Activated CD4-positive, alpha-beta T cell treated with anti-CD3 and anti-CD28 coated beads, Interleukin-2, Interleukin-4, amounts not matched to agents 100 ng/mL and 50 ng/mL, durations not matched to agents 16 hours and 8 hours (primary cell): ENCODE measurements at places on chromosomes 7 and 10.
A peak's percentile ranks its signal among the peaks of the same experiment; 100 is the strongest.

DNA sequence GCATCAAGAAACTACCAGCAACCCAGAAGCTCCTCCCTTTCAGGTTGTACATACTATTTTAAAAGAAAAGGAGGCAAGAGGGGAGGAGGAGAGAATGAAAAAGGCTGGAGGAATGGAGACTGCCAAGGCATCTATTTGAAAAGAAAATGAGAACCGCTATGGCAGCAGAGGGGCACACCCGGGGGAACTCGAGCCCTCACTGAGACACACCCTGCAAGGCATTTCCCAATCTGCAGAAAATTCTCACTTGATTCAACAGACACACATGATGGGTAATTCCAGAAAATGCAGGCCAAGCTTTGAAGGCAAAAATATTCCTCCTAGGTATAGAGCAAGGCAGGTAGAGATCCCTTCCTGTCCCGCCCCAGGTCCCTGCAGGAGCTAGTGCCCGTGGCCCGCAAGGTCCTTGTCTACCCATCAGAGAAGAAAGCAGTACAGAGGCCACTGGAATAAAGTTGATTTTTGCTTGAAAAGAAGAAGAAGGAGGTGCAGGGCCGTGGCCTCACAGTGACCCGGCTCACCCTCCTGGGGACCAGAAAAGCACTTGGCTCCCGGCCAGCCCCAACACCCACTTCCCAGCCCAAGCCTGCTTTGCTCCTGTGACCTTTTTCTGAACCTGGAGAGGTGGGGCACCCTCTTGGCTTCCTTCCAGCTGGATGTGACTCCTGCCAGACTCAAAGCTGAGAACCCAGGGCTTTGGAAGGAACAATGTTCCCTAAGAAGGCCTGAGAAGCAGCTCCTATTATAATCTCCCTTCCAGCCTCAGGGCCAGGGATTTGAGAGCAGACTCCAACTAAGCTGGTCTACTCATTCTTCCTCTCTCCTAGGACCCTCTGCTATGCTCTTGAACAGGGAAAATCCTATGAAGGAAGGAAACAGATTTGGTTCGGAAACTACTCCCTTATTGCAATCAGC, 6.2 kb upstream of the PIK3CG start:
- DNase-seq = no peak

DNA sequence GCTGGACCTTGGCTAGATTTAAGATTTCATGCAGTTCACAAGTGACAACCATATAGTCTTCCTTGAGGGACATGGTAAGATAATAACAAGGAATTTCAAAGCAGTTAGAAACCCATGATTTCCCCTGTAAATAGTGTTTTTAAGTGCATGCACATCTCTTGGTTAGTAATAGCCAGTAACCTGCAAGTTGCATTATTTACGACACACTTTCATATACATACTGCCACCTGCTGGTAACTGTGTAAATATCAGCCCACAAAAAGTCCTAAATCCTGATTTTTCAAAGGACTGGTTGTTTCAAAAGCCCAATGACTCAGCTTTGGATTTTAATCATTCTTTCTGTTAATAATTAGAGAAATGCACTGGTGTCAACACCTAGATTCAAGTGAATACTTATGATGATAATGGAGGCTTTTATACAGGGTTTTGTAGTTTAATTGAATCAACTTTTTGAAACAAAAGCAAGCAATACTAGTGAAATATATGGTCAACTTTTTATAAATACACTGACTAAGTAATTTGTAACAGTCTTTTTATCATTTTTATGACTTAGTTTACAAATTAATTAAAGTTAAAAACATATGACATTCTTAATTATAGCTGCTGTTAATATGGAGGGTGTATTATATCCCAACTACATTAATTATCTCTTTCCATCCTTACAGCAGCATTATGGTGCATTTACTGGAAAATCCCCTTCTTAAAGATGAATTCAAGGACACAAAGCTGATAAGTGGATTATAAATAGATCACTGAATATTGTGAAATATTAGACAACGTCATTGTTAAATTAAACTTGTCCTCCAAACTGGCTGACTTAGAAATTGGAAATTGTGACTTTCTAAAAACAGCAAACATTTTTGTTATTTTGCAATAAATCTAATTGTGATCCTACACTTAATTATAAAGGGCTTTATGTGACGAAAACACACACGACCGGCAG, 367.7 kb upstream of the SEMA3D start:
- DNase-seq = peak; percentile 53

GRCh38 chr7:416761-417624, 102.7 kb downstream of the PDGFA start:
- DNase-seq = no peak

DNA sequence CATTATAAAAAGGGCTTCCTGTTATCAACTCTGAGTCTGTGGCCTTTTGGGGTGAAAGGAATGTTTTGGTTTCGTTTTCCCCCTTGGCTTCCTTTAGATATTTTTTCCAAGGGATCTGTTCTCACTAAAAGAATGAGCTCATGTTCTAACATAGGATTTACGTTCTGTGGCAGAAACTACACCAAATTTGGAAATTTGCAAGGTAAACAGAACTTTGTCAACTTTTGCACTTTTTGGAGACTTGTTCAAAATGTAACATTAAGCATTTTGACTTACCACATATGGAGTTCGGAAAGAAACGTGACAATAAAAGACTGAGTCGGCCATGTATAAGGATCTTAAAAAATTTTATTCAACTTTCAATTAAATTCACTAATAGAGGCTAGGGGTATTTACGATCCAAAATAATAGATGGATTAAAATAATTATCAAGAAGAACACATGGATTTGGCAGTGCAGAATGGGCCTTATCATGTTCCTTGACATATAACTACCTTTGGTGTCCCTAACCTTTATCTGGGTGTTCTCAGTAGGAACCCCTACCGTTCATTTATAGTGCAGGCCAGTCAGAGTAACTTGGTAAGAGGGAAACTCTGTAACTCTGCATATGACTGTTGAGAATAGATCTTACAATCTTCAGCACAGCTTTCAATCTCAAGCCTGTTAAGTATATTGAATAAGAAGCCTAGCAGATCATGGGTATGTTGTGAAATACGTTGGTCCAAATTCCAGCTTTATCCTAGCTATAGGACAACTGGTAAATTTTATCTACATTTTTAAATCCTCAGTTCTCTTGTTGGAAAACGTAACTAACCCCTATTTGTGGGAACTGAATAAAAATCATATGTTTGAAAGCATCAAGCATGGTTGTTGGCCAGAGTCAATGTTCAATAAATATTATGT, 11.8 kb downstream of the CPED1 start:
- no peak for DNase-seq

DNA sequence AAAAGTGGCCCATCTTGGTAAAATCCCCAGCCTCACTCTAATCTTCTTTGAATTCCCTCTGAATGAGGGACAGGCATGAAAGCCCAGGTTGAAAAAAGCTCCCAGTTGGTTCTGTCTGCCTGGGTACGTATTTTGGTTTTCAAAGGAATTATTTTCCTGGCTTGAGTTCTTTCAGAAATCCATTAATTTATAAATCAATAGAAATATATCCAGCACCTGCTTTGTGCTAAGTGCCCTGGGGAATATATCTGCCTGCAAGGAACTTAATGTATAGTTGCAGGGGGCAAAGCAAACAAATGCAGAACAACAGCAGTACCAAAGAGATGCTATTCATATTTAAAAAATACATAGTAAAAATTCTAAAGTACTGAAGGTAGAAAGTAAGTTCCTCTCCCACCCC, 362.7 kb downstream of the REEP3 start:
- DNase-seq = no peak

DNA sequence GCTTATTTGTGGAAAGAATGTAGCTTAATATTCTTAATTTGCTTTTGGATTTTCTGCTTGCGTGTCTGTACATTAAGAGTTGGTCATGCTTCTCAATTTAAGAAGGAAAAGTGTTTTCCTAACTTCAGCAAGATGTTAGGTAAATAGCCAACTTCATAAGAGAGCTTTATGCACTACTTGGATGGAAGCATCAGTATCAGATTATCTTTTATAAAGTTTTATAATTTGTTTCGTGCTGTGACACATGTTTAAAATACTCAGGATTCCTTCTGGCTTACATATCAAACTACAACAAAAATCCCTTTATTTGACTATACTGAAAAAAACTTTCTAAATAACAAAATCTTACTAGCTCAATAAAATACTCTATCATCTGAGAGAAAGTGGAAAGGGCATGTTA, 34.8 kb upstream of the AGR2 start:
- DNase-seq = no peak

DNA sequence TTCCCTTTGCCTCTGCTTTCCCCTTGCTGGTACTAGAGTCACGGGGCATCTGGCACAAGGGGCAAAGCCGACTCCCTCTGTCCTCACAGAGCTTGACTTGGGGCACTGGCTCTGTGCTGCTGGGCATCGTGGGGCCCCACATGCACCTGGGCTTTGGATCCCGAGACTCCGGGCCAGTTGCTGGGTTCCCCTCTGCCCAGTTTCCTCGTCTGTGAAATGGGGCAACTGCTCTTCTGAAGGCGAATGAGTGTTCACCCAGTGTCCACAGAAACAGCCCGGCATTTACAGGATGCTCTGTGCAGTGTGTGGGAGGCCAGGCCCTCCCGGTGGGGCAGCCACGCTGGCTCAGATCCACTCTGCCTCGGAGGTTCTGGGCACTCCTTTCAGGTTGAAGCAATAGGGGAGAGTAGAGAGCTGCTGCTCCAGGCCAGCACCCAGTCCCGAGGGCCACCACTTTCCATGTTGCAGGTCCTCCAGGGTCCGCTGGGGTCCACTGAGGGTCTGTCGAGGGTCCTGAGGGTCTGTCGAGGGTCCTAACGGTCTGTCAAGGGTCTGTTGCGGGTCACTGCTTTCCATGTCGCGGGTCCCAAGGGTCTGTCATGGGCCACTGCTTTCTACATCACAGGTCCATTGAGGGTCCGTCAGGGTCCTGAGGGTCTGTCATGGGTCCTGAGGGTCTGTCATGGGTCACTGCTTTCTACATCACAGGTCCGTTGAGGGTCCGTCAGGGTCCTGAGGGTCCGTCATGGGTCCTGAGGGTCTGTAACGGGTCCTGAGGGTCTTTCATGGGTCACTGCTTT, 103.6 kb downstream of the VIPR2 start:
- DNase-seq = no peak

GRCh38 chr7:90326500-90326899, 5.4 kb upstream of the FAM237B start:
- DNase-seq = no peak

GRCh38 chr10:77664008-77664407, 26.4 kb upstream of the KCNMA1 start:
- no peak for DNase-seq

DNA sequence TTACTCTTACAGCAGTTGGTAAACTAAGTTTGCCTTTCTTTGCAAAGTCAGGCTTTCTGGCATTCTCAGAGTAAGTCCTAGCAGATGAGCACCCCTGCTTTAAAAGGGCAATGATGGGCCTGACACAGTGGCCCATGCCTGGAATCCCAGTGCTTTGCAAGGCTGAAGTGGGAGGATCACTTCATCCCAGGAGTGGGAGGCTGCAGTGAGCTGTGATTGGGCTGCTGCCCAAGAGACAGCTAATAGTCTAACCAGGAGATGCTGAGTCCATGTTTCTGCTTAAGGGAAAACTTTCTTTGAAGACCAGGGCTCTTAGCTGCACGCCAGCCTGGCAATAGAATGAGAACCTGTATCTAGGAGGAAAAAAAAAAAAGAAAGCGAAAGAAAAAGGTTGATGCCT, 100.2 kb upstream of the MPP7 start:
- DNase-seq = no peak

- DNase-seq = no peak
Observed at GRCh38 chr7:43660141-43660540, 69.2 kb downstream of the COA1 start.

GRCh38 chr7:85392326-85392725, 205.5 kb upstream of the SEMA3D start:
- no peak for DNase-seq

DNA sequence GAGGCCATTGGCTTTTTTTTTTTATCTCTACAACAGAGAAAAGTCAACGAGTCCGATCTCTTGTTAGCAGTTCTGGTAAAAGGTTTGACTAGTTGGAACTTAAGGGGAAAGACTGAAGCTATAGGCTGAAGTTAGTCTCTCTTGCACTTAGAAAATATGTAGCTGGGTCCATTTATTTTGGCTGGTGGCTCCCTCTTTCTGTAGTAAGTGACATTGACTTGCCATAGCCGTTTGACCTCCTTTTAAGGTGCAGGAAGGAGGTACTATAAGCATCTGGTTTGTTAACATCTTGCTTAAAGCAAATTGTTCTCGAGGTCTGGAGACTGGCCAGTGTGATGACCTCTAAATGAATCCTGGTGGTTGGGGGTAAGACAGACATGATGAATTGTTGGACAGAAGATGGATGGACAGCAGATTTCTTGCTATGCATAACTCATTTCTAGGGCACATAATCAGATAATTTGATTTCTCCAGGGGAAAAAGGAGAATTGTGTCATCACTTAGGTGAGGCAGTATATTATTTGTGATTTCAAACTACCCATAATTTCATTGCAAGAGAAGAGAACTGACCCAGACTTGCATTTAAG, 356.3 kb upstream of the GALNT17 start:
- DNase-seq = peak; percentile 21

DNA sequence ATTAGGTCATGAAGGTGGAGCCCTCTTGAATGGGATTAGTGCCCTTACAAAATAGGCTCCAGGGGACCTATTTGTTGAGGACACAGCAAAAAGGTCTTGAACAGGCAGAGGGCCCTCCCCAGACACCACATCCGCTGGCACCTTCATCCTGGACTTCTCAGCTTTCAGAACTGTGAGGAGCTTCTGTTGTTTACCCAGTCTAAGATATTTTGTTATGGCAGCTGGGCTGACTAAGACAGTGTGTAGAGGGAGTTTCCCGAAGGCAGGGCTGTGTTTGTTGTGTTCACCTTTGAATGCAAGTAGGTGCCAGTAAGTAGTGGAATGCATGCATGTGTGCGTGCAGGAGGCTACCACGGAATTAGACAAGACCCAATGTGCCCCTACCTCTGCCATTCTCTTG, 106.7 kb downstream of the PTPRE start:
- no peak for DNase-seq

DNA sequence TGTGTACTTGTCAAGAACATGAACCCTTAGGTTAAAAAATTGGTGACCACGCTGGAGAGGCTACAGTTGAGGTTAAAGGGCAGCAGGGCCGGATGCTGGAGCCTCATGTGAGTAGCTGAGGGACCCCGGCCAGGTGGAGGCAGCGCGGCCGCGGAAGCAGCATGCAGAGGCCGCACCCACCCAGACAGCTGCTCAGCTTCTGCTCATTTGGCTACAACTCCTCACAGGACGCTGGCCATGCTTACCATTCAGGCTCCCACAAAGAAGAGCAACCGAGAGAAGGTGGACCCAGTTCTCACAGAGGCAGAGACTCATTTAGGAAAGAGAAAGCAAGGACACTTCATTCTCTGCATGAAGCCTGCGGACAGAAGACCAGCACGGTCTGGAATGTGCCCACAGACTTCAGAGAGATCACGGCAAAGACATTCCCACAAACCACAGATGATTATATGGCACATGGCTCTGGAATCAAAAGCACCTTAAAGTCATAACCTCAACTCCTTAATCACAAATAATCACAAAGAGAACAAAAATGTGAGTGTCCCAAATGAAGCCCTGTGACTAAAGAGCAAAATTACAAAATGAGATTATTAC, 94.4 kb downstream of the VOPP1 start:
- DNase-seq = no peak

GRCh38 chr10:127498087-127498486, 51.0 kb upstream of the NPS start:
- no peak for DNase-seq
